Osteocyte (in vitro differentiated cells): ENCODE measurements at places on chromosomes 11 and 22. TPM values are rescaled to one million over a fixed set of nuclear protein-coding genes. Genes with fewer than 3 reads are reported as not detected.

- no peak overlapping the region for H3K4me3 ChIP-seq
- no peak for DNase-seq
- H3K36me3 ChIP-seq = no peaks in the 10 kb centered on the region
- H3K27me3 ChIP-seq = peaks cover 62% of the 10 kb centered on the region
- H3K4me1 ChIP-seq = no peaks in the 10 kb centered on the region
Observed at GRCh38 chr11:44673688-44674087, 53.1 kb upstream of the TSPAN18 start.

DNA sequence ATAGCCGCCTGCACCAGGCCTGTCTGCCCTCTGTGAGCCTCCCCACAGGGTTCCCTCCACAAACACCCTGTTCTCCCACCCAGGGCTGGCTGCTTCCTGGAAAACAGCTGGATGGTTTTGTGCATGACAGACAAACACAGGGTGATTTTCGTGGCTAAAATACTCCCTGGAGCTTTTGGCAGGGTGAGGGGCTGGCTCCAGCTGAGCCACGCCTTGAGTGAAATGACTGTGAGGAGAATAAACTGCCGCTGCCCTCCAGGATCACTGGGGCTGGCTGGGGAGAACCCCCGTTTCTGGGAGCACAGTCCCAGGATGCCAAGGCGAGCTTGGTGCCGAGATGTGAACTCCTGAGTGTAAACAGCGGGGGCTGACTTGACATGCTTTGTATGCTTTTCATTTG, 20.3 kb upstream of the PPP6R3 start:
- no peaks in the 10 kb centered on the region for H3K27me3 ChIP-seq
- H3K4me3 ChIP-seq = peak overlapping the region; percentile 44
- peak; percentile 82 for DNase-seq

DNA sequence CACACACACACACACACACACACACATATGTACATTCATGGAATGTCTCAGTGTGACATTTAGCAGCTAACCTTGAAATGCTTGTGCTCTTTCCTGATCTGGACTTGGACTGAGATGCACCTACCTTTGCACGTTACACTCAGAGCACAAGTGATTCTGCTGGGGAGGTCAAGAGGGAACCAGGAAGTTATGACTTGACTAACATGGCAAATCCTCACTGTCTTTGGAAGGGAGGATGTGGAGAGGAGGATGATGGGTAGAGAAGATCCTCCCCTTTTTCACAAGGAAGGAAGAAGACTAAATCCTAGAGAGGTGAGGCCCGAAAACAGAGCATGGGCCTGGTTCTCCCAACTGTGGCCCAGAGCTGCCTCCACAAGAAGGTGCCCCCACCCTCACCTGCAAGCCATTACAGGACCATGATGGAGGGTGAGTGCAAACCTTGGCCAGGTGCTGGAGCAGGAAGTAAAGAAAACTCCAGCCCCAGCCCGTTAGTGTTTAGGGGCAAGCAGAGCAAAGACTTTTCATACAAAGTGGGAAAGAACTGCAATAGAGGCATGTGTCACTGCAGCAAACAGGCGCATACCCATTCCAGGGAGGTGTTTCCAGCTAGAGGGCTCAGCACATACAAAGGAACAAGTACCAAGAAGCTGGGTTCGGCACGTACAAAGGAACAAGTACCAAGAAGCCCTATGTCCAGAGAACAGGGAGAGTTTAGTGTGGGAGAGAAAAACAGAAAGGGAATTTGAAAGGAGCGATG, 26.4 kb downstream of the SCN4B start:
- no peaks in the 10 kb centered on the region for H3K4me1 ChIP-seq
- H3K27ac ChIP-seq = no peak overlapping the region
- no peaks in the 10 kb centered on the region for H3K36me3 ChIP-seq
- no peak overlapping the region for H3K4me3 ChIP-seq
- DNase-seq = no peak

DNA sequence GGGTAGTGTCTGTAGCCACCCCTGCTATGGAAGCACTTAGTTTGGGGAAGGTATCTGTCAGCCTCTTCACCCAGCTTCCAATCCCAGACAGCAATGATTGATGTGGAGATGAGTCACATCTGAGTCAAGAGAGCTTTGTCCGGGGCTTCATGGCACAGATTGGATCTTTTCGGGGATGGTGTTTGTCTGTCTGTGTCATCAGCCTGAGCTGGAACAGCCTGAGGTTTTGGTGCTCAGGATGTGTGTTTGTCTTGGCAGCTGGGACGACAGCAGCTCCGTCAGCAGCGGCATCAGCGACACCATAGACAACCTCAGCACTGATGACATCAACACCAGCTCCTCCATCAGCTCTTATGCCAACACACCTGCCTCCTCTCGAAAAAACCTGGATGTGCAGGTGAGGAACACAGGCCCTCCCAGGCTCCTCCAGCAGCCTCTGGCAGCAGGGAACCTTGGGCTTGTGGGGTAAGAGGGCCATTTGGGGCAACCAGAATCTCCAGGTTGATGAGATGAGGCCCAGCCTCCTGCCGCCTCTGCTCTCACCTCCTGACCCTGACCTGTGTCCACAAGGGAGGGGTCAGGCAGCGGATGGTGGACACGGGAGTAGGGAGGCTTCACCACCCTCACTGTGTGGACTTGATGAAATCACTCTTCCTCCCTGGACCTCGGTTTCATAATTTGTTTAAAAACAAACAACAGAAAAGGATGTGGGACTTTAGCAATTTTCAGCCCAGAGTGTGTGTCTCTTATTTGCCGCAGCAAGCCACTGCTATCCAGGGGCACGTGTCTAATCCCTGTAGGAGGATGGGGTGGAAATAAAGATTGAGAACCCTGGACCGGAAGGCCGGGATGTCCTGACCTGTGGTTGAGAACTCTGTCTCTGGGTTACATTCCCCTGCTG, 124.3 kb downstream of the DBX1 start:
- peaks cover 57% of the 10 kb centered on the region for H3K4me1 ChIP-seq
- no peak for DNase-seq
- peaks cover 21% of the 10 kb centered on the region for H3K36me3 ChIP-seq
- no peak overlapping the region for H3K4me3 ChIP-seq
- peak overlapping the region; percentile 73 for H3K27ac ChIP-seq

DNA sequence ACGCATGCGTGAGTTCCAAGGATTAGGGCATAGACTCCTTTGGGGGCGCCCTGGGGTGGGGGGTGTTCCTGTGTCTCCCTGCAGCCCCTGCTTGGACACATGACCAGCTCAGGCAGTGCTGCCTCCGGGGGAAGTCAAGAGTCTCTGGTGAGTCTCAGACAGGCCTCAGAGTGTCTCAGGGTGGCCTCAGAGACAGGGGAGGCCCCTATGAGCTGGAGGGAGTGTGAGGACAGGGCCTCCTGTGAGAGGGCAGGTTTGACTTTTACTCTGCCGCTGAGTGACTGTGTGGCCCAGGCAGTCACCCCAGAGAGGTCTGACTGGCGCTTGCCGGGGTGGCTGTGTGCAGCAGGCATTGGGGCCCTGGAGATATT, 41.2 kb upstream of the KCNQ1OT1 start:
- no peak overlapping the region for H3K4me3 ChIP-seq
- H3K36me3 ChIP-seq = no peaks in the 10 kb centered on the region
- H3K27me3 ChIP-seq = peaks cover 4% of the 10 kb centered on the region
- peaks cover 25% of the 10 kb centered on the region for H3K4me1 ChIP-seq
- no peak for DNase-seq

GRCh38 chr11:46099963-46100316, 21.3 kb downstream of the PHF21A start:
- peak overlapping the region; percentile 41 for H3K4me3 ChIP-seq
- peaks cover 32% of the 10 kb centered on the region for H3K4me1 ChIP-seq
- H3K36me3 ChIP-seq = no peaks in the 10 kb centered on the region
- no peak for DNase-seq
- no peaks in the 10 kb centered on the region for H3K27me3 ChIP-seq

GRCh38 chr11:118156531-118157185, 4.0 kb upstream of the SCN4B start:
- H3K27ac ChIP-seq = no peak overlapping the region
- H3K4me3 ChIP-seq = no peak overlapping the region
- peaks cover 5% of the 10 kb centered on the region for H3K4me1 ChIP-seq
- peaks cover 69% of the 10 kb centered on the region for H3K27me3 ChIP-seq
- no peak for DNase-seq
- H3K36me3 ChIP-seq = no peaks in the 10 kb centered on the region

- H3K4me1 ChIP-seq = peaks cover 71% of the 10 kb centered on the region
- no peaks in the 10 kb centered on the region for H3K27me3 ChIP-seq
- no peak overlapping the region for H3K4me3 ChIP-seq
- no peak for DNase-seq
- H3K36me3 ChIP-seq = no peaks in the 10 kb centered on the region
Observed at GRCh38 chr22:30250661-30251267, 4.2 kb upstream of the LIF start.

GRCh38 chr11:72446929-72447769, 12.8 kb upstream of the CLPB start:
- H3K4me3 ChIP-seq = no peak overlapping the region
- no peak overlapping the region for H3K27ac ChIP-seq
- no peak for DNase-seq
- peaks cover 37% of the 10 kb centered on the region for H3K27me3 ChIP-seq
- H3K36me3 ChIP-seq = peaks cover 3% of the 10 kb centered on the region

- peak overlapping the region; percentile 97 for H3K27ac ChIP-seq
- peaks cover 57% of the 10 kb centered on the region for H3K4me1 ChIP-seq
- H3K4me3 ChIP-seq = peak overlapping the region; percentile 84
- H3K27me3 ChIP-seq = peaks cover 8% of the 10 kb centered on the region
- no peak for DNase-seq
- peaks cover 2% of the 10 kb centered on the region for H3K36me3 ChIP-seq
Observed at GRCh38 chr11:60840470-60841430, 1.2 kb upstream of the CCDC86 start.

GRCh38 chr11:57546869-57547475, 9.6 kb downstream of the SMTNL1 start:
- no peak overlapping the region for H3K27ac ChIP-seq
- H3K4me3 ChIP-seq = no peak overlapping the region
- no peak for DNase-seq
- H3K27me3 ChIP-seq = peaks cover 12% of the 10 kb centered on the region
- H3K36me3 ChIP-seq = peaks cover 10% of the 10 kb centered on the region
- H3K4me1 ChIP-seq = no peaks in the 10 kb centered on the region

- H3K4me3 ChIP-seq = no peak overlapping the region
- peaks cover 47% of the 10 kb centered on the region for H3K27me3 ChIP-seq
- no peak for DNase-seq
Observed at GRCh38 chr22:22431271-22432220, 77.0 kb downstream of the ZNF280B start.

The CEP126 gene
- total RNA-seq = 8.9 and 9.6 TPM in 2 replicates

The PTGDR2 gene
- total RNA-seq = 0.68 and 0.91 TPM in 2 replicates

The NNMT gene
- total RNA-seq = 65.4 and 79.5 TPM in 2 replicates

The OR5W2 gene
- total RNA-seq = not detected in 2 replicates

The OR5P2 gene
- not detected in 2 replicates for total RNA-seq
